ENCODE measurements at places on chromosomes 4 and X.

DNA sequence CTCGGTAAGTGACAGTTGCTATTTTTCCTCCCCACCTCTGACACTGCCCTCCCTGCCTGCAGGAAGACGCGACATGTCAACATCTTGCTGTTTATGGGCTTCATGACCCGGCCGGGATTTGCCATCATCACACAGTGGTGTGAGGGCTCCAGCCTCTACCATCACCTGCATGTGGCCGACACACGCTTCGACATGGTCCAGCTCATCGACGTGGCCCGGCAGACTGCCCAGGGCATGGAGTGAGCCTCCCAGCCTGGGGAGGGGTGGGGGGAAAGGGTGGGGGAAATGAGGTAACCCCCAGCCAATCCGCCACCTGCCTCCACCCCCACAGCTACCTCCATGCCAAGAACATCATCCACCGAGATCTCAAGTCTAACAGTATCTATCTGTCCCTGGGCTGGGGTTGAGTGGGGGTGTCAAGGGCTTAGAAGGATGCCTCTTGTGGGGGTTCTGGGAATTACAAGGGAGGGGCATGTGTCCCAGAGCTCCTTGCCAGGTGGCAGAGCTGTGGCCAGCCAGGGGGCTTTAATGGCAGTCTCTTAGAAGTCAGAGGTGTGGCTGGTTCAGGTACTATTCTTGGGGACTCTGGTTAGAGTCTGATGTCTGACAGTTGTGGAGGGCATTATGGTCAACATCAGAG is 7.8 kb downstream of the ARAF start:
- no peak for DNase-seq

GRCh38 chr4:39825741-39826231 is 127.8 kb downstream of the UBE2K start:
- DNase-seq: no peak

- no peak for DNase-seq
Observed at GRCh38 chrX:119489212-119490074, 21.2 kb downstream of the SLC25A5 start.

- no peak for DNase-seq
Observed at GRCh38 chr4:30538794-30539193, 181.4 kb upstream of the PCDH7 start.

- DNase-seq: no peak
Observed at GRCh38 chrX:148457279-148457678, 43.1 kb upstream of the AFF2 start.

Data from NCI-H2107 (cell line).